CD4-positive, alpha-beta memory T cell (primary cell): ENCODE measurements at places on chromosomes 7 and 10. TPM values are rescaled to one million over a fixed set of nuclear protein-coding genes. Genes with fewer than 3 reads are reported as not detected.

The SEMA3C gene
- not detected for polyA plus RNA-seq

The TLL2 gene
- not detected for polyA plus RNA-seq

DNA sequence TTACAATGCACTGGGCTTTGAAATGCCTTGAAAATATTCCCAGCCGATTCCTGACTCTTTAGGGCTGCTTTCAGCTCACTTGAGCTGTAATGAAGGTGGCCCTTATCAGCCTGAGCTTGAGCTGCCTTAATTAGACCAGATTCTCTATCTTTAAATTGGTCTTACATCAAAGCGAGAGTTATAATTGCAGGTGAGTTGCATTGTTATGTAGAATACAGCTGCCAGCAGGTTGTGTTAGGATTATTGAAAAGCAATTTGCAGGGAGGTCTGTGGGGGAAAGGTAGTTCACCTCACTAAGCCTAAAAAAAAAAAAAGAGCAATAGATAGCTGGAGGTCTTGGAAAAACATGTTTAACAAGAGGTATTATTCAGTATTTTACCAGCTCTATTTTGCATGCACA is 142.2 kb upstream of the HABP2 start:
- DNase-seq, result no peak

GRCh38 chr7:24576171-24577025 is 3.1 kb downstream of the PALS2 start:
- DNase-seq, result no peak

DNA sequence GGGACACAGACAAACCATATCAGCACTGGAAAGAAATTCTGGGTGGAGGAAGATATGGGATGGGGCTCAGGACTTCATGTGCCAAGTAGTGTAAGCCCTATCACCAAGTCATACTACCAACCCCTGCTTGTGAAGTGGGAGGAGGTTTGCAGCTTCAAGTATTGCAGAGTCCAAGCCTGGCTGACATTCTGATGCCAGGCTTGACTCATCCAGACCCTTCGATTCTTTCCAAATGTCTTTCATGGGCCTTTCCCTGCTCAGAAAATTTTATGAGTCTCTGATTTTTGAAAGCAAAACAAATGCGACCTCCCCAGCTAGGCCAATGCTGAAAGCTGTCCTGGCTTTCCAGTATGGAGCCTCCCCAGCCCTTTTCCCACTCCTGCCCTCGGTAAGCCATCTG is 45.1 kb upstream of the SMNDC1 start:
- no peak for DNase-seq

DNA sequence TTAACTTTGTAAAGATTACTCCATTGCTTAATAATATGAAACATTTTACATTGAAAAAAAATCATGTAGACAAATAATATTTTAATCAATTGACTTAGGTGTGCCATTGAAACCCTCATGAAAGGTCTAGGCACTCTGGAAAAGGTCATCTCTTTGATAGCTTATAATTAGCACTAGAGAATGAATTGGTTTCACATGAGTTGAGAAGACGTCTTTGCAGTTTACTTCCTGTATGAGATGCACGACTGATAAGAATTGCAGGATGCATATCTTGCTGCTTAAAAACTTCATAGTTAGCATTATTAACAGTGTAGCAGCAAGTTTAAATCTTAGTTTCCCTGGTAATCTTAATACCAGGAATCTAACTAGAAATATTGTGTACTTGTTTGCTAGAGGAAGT is 614.2 kb upstream of the COBL start:
- DNase-seq, result no peak

The GBX1 gene
- not detected for polyA plus RNA-seq

DNA sequence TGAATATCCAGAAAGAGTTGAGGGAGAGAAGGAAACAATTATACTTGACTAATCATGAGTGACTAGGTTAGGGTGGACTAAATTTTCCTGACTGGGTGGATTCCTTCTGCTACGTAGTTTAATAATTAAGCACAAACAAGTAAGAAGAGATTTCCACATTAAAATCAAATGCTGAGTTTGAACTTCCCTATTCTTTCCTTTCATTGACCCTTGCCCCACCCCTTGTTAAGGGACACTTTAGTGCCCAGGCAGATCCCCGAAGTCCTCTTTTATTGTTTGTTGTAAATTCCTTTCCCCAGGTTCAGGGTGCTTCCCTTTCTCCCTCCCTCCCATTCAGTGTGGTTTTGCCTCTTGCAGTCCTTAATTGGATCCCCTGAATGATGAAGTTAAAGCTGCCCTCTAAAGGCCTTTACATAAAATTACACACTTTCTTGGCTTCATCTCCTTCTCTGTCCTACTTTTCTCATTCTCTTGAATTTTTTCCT is 8.8 kb upstream of the SPAM1 start:
- DNase-seq, result no peak

The NPC1L1 gene
- not detected for polyA plus RNA-seq

DNA sequence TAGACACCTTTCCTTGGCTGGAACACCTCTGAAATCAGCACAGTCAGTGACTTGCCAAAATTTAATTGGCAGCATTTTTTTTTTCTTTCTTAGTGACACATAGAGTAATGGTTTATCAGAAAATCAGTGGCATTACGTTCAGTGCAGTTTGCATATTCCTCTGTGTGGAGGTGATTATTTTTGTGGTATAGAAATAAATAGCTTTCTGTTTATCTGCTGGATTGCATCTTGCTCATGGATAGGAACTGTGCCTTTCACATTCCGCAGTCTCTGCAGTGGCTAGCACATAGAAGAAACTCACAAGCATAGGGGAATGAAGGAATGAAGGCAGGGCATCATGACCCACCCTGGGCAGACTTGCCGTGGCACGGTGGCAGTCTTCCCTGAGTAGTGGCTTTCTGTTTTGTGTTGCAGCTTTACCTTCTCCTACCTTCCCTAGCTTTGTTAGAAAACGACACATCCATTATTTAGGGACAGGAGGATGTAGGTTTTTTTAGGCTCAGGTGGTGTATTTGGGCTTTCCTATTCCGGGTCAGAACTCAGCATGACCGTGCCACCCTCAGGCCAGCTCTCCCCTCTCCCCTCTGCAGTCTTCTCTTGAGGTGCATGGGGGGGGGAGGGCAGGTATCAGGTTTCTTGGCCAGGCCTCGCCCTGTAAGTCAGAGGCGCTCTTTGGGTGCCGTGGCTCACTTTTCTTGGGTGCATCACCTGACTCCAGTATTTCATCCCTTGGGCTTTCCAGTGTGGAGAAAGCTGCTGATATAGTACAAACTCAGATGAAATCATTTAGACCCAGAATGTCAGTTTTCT is 112.5 kb upstream of the GJD4 start:
- DNase-seq, result no peak

GRCh38 chr10:48993627-48994026 is 54.0 kb upstream of the LRRC18 start:
- DNase-seq, result no peak

DNA sequence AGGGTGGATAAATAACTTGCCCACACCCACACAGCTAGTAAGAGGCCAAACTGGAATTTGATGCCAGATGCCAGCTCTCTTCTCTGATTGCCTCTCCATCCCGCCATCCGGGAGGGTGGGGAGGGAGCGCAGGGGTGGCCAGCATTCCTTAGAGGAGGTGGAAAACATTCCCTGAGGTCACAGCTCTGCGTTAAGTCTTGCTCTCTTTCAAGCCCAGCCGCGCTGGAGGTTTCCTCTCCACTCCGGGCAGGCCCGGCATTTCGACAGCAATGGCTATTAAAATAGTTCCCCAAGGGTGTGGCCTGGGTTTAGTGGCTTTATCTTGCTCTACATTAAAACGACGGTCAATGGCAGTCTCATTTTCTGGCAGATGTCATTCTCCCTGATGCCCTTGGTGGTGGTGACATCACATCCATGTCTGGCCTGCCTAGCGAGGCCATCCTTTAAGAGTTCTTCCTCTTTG is 16.1 kb upstream of the C10orf71 start:
- no peak for DNase-seq

DNA sequence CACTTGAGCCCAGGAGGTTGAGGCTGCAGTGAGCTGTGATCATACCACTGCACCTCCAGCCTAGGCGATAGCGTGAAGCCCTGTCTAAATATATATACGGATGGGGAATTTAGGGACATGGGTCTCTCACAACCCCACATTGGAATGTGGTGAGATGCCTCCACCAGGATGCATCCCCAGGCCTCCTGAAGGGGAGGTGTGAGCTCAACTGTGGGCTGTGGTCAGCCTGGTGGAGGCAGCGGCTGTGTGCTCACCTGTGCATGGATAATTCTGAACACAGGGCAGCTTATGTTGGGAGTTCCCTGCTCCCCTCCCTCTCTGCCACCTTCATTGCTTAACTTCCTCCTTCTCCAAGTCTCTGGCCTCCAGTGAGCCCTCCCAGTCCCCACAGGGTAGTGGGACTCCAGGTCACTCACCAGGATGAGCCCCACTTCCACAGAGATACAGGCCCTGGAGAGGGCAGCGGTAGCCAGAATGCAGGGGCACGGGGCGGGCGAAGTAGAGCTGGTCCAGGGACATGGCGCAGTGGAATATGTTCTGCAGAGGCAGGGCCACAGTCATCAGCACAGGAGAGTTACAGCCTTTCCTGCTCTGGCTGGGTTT is 30.4 kb downstream of the PYROXD2 start:
- DNase-seq, result no peak

DNA sequence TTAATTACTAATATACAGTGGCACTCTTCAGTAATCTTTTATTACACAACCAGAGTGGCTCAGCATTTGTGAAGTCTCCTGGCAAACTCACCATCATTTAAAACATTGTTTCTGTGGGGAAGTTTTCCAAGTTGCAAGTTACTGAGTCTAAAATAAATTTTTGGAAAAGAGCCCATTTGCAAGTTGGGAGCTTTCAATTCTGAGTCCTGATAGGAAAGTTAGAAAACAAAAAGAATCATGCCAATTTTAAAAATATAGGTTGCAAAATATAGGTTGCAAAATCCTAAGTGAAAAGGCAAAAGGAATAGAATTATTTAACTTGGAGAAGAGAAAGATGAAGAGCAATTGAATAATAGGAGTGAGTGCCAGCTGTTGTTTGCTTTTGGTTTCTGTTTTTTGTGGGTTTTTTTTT is 378.8 kb upstream of the C7orf33 start:
- no peak for DNase-seq

The UNCX gene
- not detected for polyA plus RNA-seq
